ENCODE measurements at places on chromosomes 2 and 18.

DNA sequence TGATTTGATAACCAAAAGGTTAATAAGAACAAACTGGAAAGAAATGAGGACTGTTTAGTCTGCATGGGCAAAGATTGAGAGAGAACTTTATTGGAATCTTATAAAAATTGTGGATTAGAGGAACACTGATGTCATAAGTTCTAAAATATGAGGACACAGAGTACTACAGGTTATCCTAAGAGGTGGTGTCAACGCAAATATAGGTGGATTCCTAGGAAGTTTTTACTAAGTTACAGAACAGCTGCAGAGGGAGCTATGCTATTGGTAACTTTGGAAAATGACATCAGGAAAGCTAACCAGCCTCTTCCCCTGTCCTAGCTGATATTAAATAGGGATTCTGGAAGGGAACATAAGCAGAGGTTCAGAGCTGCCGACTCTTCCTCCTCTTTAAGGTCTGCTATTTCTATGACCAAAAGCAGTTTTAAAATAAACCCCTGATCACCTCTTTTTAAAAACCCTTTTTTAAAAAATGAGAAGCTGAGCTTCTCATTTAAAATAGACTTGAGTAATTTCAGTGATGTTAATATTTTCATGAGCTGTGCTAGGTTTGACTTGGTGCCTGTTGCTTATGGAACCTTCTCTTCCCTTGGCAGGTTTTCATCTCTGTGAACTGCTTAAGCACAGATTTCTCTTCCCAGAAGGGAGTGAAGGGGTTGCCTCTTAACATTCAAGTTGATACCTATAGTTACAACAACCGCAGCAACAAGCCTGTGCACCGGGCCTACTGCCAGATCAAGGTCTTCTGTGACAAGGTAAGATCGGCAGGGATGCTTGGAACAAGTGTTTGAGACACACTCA, 34.2 kb downstream of the GRHL1 start:
- DNase-seq, result no peak

DNA sequence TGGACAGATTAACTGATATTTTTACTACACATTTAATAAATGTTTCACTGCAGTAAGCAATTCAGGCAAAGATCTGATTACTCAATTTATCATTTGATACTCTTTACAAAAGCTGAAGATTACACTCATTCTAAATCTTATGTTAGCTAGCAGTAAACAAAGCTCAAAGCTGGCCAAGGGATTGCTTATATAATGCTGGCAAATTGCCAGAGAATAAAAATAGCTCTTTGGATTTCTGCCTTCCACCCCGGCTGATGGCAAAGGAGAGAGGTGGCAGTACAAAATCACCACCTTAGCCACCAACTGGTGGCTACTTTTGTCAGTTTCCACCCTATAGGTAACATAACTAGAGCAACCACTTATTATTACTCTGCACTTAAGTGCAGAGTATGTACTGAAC, 320.5 kb downstream of the FSIP2 start:
- no peak for DNase-seq

GRCh38 chr2:39216346-39217191, 27.2 kb downstream of the CDKL4 start:
- no peak for DNase-seq

GRCh38 chr2:164911832-164912231, 43.5 kb downstream of the SLC38A11 start:
- DNase-seq, result no peak

DNA sequence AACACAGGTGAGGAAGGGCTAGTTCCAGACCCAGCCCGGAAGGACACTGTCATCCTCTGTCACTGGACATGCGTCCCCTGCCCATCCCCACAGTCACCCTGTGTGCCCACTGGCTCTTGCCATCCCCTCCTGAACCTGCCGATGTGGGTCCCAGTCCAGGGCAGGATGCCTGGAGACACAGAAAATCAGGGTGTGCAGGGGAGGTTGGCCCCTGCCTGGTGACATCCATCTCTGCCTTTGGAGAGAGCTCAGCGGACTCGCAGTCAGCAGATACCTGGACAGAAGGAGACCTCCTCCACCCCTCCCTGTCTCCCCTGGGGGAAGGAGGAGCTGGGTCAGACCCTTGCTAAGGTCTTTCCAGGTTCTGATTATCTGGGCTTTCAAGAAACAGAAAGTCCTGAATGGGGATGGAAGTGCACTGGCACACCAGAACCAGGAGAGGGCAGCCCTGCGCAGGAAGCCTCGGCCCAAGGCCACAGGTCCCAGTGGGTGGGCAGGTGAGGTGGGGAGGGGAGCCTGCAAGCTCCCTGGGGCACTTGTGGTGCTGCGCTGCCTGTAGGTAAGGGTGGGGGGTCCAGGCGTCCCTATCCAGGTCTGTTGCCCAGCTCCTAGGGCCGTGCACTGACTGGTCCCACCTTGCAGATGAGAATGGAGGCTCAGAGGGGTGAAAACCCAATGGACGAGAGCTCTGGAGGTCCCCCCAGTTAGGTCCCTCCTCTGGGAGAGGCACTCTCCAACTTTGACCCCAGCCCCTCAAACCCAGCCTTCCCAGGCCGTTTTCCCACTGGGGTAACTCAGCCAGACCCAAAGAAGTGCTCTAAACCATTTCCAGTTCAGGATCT, 9.7 kb upstream of the OTOS start:
- DNase-seq, result peak; percentile 6

- no peak for DNase-seq
Measured at GRCh38 chr2:55159037-55159651, 72.9 kb downstream of the CLHC1 start.

GRCh38 chr2:112541315-112542122, 746 bp upstream of the POLR1B start:
- DNase-seq, result peak; percentile 81

DNA sequence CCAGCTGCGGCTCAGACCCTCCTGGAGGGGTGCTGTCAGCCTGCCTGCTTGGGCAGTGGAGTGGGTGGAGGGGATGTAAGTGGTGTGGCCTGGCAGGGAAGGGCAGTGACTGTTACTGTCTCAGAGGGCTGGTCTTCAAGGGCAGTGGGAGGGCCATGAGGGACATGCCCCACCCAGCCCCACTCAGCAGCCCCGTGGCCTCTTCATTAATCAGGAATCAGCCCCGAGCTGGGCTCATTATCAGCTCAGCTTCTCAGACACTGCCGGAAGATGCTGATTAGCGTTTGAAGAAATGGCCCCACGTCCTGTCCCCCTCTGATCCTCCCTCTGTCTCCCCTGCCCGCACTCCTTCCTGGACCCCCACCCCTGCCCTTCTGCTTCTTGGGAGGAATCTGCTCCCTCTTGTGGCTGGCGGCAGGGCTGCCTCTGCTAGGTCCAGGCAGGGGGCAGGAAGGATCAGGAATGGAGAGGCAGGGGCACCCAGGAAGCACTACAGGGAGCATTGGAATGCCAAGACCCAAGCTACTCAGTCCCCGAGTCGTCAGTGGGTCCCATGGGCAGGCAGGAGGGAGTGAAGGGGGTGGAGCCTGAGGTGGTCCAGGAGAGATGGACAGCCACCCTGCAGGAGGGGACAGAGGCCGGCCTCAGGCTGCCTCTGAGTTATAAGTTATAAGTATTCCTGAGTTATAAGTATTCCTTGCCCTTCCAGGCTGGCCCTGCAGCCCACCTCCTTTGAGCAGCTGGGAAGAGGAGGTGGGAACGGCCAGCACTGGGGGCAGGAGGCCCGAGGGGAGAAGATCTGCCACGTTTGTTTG, 7.0 kb downstream of the ASIC4 start:
- DNase-seq, result peak; percentile 32

DNA sequence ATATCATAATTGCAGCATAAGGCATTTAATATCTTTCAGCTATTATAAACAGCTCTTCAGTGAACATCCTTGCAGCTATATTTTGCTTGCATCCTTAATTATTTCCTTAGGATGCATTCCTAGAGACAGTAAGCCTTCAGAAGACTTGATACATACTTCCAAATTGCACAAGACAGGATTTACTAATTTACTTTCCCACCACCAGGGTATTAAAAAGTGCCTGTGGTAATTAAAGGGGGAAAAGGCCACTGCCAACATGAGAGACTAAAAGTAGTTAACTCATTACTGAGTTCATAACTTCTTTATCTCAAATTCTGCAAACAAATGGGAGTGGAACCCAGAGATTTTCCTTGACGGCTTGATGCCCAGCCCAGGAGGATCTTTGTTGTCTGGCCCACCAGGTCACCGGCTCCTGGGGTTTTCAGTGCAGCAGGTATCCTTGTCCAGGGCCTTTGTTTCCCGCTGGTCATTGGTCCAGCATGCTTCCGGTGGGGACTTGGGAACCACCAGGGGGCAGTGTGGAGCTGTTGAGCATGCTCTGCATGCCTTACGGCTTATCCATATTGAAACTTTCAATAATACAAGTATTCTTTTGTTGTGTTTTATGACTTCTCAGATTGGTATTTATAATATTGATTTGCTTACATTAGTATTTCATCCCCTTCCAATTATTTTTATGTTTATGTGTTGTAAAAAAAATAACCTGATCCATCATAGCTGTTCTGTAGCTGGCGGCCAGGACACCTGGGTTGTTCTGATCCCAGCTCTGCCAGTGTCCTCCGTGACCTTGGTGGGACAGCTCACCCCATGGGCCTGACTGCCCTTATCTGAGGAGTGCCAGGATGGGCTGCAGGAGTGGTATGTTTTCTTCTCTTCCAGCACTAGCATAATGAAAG, 61.4 kb downstream of the TGOLN2 start:
- DNase-seq, result no peak

DNA sequence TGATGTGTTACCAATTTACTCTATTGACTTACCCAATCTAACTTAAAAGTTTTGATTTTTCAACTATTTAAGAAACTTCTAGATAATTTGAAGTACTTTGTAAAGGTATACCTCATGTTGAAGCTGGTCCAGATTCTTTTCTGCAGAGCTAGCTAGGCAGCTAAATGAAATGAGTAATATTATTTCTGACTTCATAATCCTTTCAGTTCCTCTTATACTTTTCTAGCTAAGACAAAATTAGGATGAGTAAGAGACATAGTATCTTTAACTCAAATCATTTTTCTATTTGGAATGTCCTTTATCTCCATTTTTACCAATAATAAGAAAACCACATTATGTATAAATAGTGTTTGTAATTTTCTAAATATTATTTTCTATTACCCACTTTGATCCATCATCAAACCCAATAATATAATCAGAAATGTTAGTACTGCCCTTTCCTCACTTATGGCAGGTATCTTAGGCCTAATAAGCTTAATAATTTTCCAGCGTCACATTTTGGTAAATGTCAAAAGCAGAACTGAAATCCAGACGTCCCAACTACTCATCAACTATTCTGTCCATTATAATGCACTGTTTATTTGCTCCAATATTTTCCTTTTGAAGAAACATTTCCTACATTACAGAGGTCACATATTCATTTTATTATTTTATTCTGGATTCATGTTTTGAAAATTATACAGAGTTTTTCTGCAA, 456.6 kb downstream of the THSD7B start:
- no peak for DNase-seq

DNA sequence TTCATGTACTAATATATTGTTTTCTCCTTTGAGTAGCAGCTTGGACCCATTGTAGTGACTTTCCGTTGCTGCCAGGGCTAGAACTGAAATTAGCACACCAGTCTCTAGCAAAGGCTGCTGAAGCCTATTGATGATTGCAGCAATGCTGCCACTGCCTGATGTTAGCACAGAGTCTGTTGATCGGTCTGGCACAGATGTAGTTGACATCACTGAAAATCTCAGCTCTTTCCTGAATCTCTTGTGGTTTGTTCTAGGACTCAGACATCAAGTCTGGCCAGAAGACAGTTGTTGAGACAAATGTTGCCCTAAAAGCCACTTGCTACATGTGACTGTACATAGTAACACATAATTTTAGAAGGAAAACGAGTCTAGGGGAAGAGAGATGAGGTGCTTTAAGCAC, 47.2 kb downstream of the VAPA start:
- DNase-seq, result no peak

DNA sequence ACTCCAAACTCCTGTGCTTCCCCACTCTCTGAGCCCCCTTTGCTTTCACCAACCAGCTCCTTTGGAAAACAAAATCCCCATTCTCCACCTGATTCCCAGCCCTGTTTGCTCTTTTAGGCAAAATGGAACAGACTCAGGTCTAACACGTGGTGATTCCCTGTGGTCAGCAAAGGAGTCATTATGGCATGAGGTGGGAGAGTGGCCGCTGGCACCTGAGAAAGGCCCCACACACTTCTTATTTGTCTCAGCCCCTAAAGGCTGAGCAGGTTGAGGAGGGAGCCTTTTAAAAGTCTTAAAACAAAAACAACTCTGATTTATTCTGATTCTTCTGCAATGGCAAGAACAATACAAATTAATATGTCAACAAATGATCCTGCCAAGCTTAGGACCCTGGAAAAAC, 401.2 kb downstream of the TNS1 start:
- DNase-seq, result no peak

GRCh38 chr18:76621782-76622495, 126.9 kb upstream of the ZNF516 start:
- DNase-seq, result peak; percentile 17
